H1 (cell line): ENCODE measurements at places on chromosomes 11 and 22. TPM values are rescaled to one million over a fixed set of nuclear protein-coding genes. Genes with fewer than 3 reads are reported as not detected.

The CFAP300 gene
- polyA plus RNA-seq = 1.1 and 2.8 TPM in 2 replicates

The OTOG gene
- polyA plus RNA-seq = 0.41 and 0.88 TPM in 2 replicates

The ELMOD1 gene
- 0.47 and 0.63 TPM in 2 replicates for polyA plus RNA-seq

The RHOG gene
- 69.6 and 79.8 TPM in 2 replicates for polyA plus RNA-seq

The OR51B4 gene
- not detected in 2 replicates for polyA plus RNA-seq

The KLHDC7B gene
- polyA plus RNA-seq = not detected in 2 replicates

The SLC25A18 gene
- 2.7 and 2.9 TPM in 2 replicates for polyA plus RNA-seq

The DEFB131B gene
- not detected in 2 replicates for polyA plus RNA-seq

The PKP3 gene
- 16.7 and 28.0 TPM in 2 replicates for polyA plus RNA-seq

The C11orf91 gene
- not detected in 2 replicates for polyA plus RNA-seq

The SNX32 gene
- polyA plus RNA-seq = 0.76 and 1.4 TPM in 2 replicates

The PI4KA gene
- 22.5 and 28.3 TPM in 2 replicates for polyA plus RNA-seq

The OR51A2 gene
- polyA plus RNA-seq = not detected in 2 replicates

The ANGPTL5 gene
- polyA plus RNA-seq = not detected in 2 replicates

The KRTAP5-2 gene
- not detected in 2 replicates for polyA plus RNA-seq

The P2RY6 gene
- 0.15 and 0.20 TPM in 2 replicates for polyA plus RNA-seq

The MRGPRX3 gene
- not detected in 2 replicates for polyA plus RNA-seq

The MS4A3 gene
- polyA plus RNA-seq = not detected in 2 replicates

The P2RX6 gene
- polyA plus RNA-seq = 0.09 and 0.16 TPM in 2 replicates

The P2RY2 gene
- polyA plus RNA-seq = 1.5 and 2.6 TPM in 2 replicates

The ZC3H12C gene
- polyA plus RNA-seq = 2.0 TPM in 2 replicates

The SPECC1L gene
- polyA plus RNA-seq = 15.7 and 16.4 TPM in 2 replicates

The OR10D3 gene
- not detected in 2 replicates for polyA plus RNA-seq

The PRAME gene
- 0.15 and 0.36 TPM in 2 replicates for polyA plus RNA-seq

The HEPHL1 gene
- 0.02 and 0.11 TPM in 2 replicates for polyA plus RNA-seq

The KDM4E gene
- not detected in 2 replicates for polyA plus RNA-seq

The KRTAP5-11 gene
- polyA plus RNA-seq = not detected in 2 replicates

The IGLL5 gene
- not detected in 2 replicates for polyA plus RNA-seq

The CTSF gene
- 2.3 and 2.6 TPM in 2 replicates for polyA plus RNA-seq

The MACROD1 gene
- polyA plus RNA-seq = 34.1 and 107 TPM in 2 replicates

The SYT13 gene
- polyA plus RNA-seq = 4.8 and 7.5 TPM in 2 replicates

The OR52E1 gene
- polyA plus RNA-seq = not detected in 2 replicates

The TSPAN18 gene
- 5.2 and 7.0 TPM in 2 replicates for polyA plus RNA-seq

The CD82 gene
- 10.1 and 10.3 TPM in 2 replicates for polyA plus RNA-seq

The OR2AG1 gene
- polyA plus RNA-seq = not detected in 2 replicates

The ANKK1 gene
- polyA plus RNA-seq = 0.11 and 0.38 TPM in 2 replicates

The LINC01488 gene
- polyA plus RNA-seq = 0.03 TPM in 1 of 2 replicates, not detected in the other
